ENCODE measurements at places on chromosomes 12 and 14.
A peak's percentile ranks its signal among the peaks of the same experiment; 100 is the strongest.

GRCh38 chr12:121807642-121808347, 4.0 kb downstream of the SETD1B start:
- DNase-seq: no peak

DNA sequence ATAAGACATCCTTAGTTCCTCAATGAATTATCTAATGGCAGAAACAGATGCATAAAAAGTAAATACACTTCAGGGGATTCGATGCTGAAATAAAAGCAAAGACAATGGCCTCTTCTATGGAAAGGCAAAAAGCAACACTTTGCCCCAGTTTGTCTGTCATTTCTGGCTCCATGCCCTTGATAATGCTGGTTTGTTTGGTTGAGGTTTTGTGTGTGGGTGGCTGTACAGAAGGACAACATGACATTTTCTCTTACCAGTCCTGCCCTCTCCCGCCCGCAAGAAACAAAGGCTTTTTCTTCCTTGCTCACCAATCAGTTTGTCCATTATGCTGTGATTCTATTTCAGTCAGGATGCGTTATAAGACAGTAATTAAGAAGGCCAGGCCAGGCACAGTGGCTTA, 18.1 kb upstream of the WDR89 start:
- DNase-seq: no peak

DNA sequence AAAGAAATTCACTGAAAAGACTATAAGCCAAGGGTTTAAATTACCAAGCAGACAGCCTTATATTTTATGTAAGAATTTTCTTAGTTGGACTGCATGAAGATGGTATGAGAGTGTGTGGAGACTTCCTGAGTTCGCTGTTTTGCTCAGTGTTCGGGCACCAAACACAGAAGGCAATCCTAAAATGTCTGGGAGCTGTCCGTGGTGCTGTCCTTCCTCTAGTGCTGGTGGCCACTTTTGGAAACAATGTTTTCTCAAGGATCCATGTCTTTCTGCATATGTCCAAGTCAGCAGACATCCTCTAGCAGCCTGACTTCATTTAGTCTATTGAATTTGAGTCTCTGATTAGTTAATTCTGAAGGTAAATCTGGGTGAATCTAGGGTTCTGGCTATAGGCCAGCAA, 135.8 kb downstream of the SLC8A3 start:
- DNase-seq: peak; percentile 16

GRCh38 chr12:9973949-9974348, 2.7 kb downstream of the CLEC12A start:
- no peak for DNase-seq

DNA sequence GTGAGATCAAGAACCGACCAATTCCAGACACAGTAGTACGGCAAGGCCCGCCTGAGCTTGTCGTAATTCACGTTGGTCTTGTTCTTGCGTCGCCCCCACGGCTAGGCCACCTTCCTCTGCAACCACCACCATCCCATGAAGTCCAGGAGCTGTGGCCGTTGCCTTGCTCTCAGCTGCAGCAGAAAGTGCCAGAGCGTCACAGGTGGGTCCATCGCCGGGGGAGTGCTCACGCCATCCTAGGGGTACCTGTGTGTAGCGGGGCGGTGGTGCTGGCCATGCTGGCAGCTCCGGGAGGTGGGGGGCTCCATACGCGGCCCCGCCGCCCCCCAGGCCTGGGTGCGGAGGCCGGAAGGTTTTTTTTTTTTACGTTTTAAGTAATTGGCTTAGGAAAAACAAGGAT, 23.1 kb downstream of the TMEM121 start:
- no peak for DNase-seq

DNA sequence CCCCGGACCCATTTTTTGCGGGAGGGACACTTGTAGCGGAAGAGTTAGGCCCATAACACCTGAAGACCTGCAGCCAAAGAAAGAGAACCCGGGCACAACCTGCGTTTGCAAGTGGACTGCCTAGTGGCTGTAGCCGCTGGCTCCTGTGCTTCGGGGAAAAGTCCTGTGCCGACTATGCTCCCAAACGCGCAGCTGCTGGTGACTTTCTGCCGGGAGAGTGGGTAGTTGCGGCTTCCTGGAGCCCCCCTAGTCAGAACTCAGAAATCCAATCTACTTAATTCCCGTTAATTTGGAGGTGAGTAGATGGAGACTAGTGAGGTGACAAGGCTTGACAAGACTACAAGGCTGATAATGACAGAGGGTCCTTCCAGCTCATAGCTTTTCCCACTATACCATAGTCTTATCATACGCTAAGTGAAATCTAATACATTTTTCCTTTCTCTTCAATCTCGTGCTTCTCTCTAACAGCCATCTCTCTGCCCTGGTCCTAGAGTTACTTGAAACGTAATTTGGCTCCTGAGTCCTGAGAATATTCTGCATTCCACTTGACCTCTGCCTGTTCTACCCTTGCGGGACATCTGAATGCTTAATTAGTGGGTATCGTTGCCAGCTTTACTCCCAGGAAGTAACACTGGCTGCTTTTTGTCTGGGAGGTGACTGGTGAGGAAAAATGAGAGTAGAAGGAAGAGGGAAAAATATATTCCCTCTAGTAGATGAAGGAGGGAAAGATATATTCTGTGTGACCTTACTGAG, 556 bp downstream of the MTHFD1 start:
- DNase-seq: peak; percentile 45

- no peak for DNase-seq
Measured at GRCh38 chr12:68772714-68773113, 26.7 kb downstream of the SLC35E3 start.

DNA sequence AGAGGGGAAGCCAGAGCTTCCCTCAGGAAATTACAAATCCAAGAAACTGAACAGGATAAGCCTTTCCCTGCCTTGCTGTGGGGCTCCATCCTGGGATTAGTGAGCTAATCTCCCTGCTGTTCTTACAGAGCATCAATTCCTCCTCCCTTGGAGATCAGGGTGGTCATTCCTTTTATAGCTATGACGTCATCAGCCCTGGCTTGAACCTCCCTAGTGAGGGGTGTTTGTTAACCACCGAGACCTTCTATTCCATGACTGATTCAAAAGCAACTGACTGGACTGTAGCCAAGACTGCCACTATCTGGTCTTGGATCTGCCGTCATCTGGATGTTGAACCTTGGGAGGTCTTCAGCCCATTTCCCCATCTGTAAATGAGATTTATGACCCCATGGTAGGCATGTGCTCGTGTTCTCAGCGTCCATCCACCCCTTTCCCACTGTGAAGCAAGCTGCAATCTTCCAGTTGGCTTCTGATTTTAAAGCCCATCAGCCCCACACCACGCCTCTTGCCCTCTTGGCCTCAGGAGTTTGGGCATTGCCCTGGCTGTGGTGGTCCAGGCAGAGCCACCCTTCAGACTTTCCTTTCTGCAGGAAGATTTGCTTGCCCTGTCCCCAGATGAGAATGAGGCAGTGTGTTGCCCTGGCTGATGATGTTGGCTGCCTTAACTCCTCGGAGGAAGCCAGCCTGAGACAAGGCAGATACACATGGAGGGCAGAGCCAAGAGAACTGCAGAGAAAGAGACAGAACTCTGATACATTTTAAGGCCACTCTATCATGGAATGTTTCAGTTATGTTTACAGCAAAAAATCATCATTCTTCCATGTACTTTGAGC, 59.6 kb upstream of the ACTN1 start:
- DNase-seq: peak; percentile 98

DNA sequence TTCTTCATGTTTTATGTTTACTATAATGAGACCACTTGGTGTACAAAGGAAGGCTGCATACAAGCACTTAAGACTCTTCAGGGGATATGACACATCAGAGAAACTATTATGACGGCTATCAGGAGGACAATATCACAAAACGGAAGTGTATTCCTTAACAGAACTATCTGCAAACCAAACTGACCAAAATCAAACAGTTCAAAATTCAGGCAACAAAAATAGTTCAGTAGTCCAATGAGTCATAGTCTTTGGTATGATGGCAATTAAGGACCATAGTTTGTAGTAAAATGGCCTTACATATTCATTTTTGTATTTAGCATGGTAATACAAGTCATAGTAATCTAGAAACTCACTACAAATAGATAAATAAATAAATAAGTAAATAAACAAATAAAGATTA, 1638.7 kb upstream of the SEL1L start:
- DNase-seq: peak; percentile 13

DNA sequence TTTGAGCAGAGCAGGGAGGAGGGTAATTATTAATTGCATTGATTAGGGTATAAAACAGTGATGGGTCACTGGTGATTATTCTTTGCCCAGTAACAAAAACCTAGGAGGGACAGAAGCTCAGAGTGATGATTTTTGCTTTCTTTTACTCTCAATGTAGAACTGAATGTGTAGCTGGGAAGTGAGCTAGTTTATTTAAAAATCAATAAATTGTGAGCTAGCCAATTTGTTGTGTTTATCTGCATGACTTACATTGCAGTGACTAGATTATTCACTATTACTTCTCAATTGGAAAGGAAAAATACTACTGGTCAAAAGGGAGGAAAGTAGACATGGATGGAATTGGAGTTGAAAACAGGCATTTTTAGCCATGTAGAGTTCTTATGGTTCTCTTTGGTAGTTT, 107.1 kb downstream of the PLXNC1 start:
- DNase-seq: no peak

DNA sequence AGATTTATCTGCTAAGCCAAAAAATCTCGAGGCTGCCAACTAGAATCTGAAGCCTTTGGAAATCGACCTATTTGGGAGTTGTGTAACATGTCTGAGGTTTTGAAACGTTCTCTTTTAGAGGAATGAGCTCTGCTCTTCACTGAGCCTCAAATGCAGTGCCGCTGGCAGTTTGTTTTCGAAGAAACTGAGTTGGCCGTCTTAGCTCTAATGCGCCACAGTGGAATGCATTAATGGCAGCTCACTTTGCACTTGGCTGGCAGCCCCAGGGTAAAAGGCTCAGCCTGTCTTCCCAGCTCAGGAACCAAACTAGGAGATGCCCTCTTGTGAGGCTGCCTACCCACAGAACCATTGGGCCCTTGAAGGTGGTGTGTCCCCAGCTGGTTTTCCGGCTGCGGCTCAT, 53.8 kb downstream of the SFSWAP start:
- DNase-seq: no peak

GRCh38 chr12:119447126-119447525, 112.6 kb downstream of the CCDC60 start:
- no peak for DNase-seq

- DNase-seq: no peak
Measured at GRCh38 chr12:115070313-115070712, 386.3 kb upstream of the TBX3 start.

DNA sequence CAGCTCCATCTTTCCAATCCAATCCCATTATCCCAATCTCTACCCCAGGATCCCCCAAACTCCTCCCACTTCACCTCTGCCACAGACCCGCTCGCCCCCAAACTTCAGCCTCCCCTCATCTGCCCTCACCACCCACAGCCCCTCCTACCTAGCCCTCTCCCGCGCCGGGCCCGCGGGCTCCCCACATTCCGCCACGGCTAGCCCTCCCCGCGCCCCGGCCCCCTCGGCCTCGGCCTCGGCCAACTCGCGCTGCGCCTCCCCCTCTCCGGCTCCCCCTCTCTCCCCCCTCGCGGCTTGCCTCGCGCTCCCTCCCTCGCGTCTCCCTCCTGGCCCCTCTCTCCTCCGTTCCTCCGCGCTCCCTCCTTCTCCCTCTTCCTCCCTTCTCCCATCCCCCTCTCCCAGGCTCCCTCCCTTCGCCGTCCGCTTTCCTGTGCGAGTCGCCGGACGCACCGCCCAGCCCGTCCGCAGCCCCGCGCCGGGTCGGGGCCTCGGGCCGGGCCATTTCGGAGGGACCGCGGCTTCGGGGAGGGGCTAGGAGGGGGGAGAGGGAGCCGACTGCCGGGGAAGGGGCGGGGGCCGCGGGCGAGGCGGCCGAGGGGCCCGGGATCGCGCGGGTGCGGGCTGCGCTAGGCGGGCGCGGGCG, at the start of gene ATN1:
ATN1 (plus strand) TSS at position 581 of the 643 bp plus-strand sequence. CDS start 6,043 bp downstream, outside the sequence.
- DNase-seq: peak; percentile 87

DNA sequence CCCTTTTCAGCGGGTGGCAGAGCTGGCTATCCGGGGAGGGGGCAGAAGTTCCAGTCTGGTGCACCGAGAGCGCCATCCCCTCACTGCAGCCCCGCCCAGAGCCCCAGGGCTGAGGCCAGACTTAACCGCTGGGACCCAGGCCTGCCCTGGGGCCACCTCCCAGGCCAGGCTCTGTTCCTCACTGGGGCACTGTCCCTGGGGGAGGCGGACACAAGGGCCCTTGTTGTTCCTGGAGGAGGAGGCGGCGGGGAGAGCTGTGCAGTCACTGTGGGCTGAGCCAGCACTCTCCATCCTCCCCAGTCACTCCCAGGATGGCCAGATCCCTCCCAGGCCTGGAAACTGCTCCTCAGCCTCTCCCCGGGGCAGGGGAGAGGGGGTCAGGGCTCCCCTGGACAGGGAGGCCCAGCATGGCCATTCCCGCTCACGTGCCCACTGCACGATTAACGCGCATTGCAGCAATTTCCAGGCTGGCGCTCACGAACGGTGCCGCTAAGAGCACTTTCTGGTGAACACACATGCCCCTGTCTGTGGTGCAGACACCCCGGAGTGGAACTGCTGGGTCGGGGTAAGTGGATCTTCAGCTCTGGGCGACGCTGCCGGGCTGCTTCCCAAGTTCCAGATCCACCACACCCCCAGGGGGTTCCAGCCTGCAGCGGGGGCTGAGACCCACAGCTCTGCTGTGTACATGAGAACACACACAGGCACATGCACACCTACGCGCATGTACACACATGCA, 89.8 kb upstream of the SFSWAP start:
- DNase-seq: no peak

Measured in fibroblast of villous mesenchyme (primary cell).